ENCODE measurements at places on chromosomes 2 and 18.

DNA sequence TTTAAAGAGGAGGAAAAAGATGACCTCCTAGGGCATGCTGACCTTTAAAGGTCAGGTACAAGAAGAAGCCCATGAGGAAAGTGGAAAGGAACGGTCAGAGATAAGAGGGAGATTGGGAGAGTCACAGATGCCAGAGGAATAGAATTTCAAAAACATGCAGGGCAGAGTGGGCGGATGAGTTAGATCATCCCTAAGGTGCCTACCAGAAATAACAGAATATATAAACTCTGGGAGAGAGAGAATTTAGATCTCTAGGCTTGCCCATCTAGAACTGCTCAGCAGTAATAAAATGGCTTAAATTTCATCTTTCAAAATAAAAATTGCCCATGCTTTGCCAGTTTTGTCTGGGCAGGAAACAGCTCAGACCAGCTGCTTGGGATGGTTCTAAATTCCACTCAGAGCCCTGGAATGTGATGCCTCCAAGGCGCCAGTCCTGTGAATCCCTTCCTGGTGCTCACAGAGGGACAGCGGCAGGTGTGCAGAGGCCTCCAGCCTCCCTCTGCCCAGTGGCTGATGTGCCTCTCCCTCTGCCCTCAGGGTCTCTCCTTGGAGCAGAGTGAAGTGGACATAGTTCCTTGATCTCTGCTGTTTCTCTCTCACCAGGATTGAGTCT is 130.9 kb downstream of the ANTXR1 start:
- DNase-seq = no peak

DNA sequence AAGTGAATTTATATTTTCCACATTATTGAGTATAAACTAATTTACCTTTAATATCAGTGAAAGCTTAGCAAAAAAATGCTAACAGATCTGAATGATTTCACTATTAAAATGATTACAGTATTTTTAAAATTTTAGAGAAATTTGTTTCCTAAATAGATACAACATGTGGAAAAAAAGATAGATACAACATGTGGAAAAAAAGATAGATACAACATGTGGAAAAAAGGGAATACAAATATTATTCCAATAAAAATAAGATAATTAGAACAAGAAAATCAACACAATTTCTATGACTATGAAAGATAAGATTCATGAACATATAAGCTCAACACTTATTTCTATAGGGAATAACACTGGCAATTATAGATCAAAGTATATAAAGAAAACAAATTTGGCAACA is 865.9 kb upstream of the VRK2 start:
- no peak for DNase-seq

DNA sequence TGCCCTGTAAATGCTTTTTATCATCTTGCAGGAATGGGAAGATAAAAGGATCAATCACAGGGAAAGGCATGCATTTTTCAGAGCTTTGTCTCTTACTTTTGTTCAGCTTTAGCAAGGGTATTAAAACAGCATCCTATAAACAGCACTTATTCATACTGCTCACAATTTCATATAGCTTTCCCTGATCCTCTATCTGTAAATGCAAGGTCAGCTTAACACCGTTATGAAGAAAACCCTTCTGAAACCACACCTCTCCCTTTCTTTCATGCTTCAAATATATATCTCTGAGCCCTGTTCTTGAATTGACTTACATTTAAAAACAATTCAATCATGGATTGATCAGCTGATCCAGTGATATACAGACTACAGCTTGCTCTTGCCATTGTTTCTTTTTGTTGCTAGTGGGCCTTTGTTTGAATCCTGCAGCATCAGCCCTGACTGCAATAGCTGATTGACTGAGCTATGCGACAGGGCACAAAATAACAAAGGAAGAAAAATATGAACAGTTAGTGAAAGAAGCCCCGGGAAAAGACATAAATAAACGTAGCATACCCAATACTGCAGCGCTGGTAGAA is 795.5 kb upstream of the CDH2 start:
- no peak for DNase-seq

- no peak for DNase-seq
Measured at GRCh38 chr2:170719810-170720209, 4.7 kb downstream of the SP5 start.

- no peak for DNase-seq
Measured at GRCh38 chr2:88481691-88482336, 29.3 kb upstream of the FOXI3 start.

DNA sequence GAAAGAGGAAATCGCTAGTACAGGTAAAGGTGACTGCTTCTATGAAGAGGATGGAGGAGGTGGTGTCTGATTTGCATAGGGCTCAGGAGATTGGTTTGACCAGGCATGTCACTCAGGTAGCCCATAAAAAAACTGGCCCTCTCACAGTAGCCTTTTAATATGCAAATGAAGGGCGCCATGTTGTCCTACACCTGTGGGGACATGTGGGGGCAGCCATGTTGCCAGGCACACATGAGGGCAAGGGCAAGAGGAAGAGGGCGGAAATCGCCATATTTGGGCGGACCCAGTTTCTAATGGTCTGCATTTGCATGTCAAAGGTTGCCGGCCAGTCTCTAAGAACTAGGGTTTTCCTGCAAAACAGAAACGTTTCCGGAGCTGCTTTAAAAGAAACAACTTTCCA is 1330.6 kb downstream of the DSC3 start:
- no peak for DNase-seq

DNA sequence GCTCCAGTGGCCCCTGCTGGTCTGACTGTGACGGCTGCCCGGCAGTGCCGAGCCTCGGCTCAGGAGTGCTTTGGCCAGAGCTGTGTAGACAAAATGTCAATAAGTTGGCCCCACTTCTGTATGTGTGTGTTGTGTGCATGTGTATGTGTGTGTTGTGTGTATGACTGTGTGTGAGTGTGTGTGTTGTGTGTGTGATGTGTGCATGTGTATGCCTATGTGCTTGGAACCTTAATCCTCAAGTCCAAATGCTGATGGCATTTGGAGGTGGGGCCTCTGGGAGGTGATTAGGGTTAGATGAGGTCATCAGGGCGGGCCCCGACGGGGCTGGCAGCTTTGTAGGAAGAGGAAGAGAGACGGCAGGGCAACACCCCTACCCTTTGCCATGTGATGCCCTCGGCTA is 269.0 kb downstream of the DCDC2C start:
- DNase-seq = no peak

- no peak for DNase-seq
Measured at GRCh38 chr18:49744376-49745008, 68.8 kb downstream of the ACAA2 start.

DNA sequence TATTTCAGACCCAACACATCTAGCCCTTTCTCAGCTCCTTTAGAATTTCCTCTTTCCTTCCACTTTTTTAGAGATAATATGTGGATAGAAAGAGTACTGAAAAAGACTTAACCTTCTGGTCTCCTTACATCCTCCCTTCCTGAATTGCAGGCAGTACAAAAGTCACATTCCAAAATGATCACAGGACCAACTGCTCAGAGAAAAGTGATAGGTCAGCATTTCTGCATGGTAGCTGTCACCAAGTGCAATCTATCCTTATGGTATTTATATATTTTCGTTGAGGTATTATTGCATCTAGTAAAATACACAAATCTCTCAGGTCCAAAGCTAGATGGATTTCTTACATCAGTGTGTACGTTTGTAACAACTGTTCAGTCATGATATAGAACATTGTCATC is 427.5 kb downstream of the LPIN1 start:
- no peak for DNase-seq

- no peak for DNase-seq
Measured at GRCh38 chr2:234256516-234256915, 206.0 kb downstream of the SPP2 start.

DNA sequence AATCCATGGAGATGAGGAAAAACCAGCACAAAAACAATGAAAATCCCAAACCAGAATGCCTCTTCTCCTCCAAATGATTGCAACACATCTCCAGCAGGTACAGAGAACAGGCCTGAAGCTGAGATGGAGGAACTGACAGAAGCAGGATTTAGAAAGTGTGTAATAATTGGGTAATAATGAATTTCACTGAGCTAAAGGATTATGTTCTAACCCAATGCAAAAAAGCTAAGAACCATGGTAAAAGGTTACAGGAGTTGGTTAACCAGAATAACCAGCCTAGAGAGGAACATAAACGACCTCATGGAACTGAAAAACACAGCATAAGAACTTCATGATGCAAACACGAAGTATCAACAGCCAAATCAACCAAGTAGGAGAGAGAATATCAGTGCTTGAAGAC is 13.7 kb upstream of the SERPINB11 start:
- no peak for DNase-seq

- DNase-seq = no peak
Measured at GRCh38 chr2:228581731-228582130, 400.2 kb upstream of the SPHKAP start.

- no peak for DNase-seq
Measured at GRCh38 chr2:71608441-71608840, 155.1 kb downstream of the DYSF start.

GRCh38 chr18:8812631-8813030 is 107.3 kb downstream of the MTCL1 start:
- DNase-seq = no peak

DNA sequence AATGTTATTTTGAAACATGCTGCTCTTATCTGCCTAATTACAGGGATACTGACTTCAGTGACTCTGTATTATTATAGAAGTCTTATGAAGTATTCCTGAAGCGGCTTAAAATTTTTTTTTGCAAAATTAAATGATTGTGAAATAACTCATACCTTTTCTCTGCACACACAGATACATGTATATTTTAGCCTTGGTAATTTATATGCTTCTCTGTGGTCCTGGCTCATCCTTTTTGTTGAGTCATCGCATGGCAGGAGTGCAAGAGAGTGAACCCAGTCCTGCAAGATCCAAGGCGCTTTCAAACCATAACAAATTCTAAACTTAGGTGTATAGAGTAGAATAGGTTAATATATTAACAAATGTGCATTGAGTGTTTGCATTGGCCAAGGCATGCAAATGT is 8.6 kb downstream of the CCNT2 start:
- DNase-seq = no peak

DNA sequence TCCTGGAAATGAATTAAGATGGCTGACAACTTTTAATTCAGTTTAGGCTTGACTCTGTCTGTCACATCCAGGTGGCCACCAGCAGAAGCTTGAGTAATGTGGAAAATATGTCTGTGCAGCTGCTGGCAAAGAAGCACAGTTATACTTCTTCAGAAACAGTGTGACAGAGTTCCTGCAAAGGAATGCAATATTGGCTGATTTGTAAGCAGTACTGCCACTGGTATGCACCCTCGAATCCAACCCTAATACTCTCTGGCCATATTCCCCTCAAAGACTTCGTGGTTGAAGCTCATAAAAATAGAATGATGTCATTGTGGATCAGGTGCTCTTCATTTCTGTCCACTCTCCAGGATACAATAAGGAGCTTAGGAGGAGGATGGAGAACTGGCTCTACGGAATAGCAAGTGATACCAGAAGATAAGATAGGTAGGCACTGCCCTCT is 86.2 kb downstream of the METTL8 start:
- no peak for DNase-seq

DNA sequence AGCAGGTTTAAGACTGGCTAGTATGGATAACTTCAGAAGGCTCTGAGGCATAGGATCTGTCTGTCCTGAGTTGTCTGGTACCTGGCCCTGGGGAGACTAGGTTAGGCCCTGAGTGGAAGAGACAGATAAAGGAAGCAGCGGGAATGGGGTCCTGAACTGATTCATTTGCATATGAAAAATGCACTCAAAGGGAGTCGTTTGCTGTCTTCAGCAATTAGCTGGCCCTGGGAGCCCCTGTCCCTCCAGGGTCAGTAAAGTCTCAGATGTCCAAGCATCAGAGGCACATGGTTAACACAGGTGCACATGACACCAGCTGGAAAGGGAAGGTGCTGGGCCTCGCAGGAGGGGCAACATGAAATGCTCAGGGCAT is 172.4 kb downstream of the ACOXL start:
- no peak for DNase-seq

DNA sequence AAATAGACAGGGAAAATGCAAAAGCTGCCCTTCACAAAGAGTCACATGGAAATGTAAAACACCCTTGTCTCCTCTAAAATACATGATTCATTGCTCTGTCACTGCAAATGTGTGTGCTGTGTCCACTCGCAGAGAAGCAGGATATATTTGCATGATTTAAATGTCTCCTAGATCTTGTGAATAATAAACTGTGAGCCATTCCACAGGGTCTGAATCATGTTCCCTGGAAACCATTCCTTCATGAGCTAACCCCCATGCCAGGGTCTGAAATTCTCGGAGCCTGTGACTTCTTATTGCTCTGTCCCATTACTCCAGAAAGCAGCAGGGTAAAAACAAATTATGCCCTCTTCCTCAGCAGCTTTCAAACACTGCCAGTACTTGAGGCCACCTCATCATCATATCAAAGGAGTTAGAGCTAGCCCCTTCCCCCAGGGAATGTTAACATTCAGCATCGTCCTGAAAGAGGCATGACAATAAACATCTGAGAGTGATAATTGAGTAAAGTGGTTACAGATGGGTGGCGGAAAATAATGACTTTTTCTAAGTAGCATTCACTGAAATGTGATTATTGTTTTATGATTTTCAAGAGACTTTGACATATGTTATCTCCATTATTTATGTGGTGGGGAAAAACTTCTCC is 11.7 kb upstream of the CNGA3 start:
- no peak for DNase-seq

GRCh38 chr2:33272001-33272400 is 204.4 kb upstream of the RASGRP3 start:
- DNase-seq = no peak

GRCh38 chr2:31038385-31038784 is 99.9 kb downstream of the GALNT14 start:
- no peak for DNase-seq

GRCh38 chr18:64110692-64111480 is 38.0 kb downstream of the LINC00305 start:
- no peak for DNase-seq

- DNase-seq = no peak
Measured at GRCh38 chr18:42113529-42114191, 158.6 kb downstream of the PIK3C3 start.

- no peak for DNase-seq
Measured at GRCh38 chr2:120859814-120860578, 124.3 kb downstream of the GLI2 start.

- DNase-seq = no peak
Measured at GRCh38 chr2:39099870-39100728, 20.8 kb downstream of the SOS1 start.

DNA sequence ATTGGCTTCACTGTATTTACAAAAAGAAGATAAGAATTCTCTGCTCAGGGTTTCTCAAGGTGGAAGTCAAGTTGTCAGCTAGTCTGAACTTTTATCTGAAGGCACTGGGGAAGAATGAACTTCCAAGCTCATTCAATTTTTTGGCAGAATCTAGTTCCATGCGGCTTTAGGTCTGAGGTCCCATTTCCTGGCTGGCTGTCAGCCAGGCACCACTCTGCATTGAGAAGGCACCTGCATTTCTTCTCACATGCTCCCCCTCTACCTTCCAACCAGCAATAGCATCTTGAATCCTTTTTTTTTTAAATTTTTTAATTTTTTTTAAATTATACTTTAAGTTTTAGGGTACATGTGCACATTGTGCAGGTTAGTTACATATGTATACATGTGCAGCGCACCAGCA is 46.2 kb upstream of the RPE start:
- no peak for DNase-seq

GRCh38 chr2:222372993-222373392 is 51.4 kb upstream of the SGPP2 start:
- DNase-seq = no peak

All from stimulated activated CD8-positive, alpha-beta memory T cell treated with anti-CD3 and anti-CD28 coated beads, Interleukin-7, amount 100 ng/mL, for 4 hours (primary cell).